Mucosa of descending colon (tissue), 3 donors: ENCODE measurements at places on chromosomes 6 and 20.
A peak's percentile ranks its signal among the peaks of the same experiment; 100 is the strongest.

DNA sequence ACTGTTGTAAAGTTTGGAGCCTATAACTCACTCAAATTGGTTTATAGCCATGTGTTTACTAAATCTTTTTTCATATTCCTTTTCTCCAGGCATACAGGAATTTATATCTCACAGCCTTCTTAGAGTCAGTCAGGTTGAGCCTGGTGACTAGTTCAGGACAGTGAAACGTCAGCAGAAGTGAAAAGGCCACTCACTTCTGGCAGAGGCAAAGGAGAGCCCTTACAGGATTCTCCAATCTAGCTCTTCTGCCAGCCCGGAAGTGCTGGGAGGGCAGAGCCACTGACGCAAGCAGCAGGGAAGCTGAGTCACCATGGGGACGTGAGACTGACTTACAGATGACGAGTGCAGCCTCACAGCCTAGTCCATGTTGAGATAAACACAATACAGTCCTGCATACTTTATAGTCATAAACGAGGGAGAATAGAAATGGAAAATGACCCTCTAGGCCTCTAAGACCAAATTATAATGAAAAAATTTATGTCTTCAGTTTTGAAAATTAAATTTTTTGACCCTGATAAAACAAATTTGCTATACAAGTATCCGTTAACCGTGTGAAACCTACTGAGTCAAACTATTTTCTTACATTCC is 1.3 kb downstream of the PXT1 start:
- DNase-seq, result peak; percentile 94

DNA sequence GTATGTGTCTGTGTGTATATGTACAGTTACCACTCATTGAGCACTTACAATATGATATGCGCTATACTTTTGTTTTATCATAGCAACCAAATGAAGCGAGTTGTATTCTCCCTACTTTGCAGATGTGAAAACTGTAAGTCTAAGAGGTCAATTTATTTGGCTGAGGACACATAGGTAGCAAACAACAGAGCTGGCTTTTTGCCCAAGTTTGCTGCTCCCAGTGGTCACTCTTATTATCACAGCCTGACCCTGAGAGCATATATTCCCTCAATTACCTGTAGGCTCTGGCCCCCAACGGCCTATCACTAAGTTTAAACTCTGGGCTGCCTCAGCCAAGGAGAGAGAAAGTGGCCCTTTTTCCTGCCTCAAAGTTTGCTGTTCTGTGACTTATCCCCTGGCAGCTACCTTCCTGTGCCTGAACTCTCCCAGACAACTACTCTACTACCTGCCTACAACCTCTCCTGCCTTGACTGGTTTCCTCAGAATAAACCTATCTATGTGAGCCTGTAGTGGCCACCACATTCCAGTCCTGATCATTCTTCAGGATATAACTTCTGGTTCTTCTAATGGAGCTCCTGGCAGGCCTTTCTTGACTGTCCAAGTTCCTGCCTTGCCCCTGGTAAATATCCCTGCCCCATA is 221.8 kb downstream of the FRK start:
- DNase-seq, result no peak

DNA sequence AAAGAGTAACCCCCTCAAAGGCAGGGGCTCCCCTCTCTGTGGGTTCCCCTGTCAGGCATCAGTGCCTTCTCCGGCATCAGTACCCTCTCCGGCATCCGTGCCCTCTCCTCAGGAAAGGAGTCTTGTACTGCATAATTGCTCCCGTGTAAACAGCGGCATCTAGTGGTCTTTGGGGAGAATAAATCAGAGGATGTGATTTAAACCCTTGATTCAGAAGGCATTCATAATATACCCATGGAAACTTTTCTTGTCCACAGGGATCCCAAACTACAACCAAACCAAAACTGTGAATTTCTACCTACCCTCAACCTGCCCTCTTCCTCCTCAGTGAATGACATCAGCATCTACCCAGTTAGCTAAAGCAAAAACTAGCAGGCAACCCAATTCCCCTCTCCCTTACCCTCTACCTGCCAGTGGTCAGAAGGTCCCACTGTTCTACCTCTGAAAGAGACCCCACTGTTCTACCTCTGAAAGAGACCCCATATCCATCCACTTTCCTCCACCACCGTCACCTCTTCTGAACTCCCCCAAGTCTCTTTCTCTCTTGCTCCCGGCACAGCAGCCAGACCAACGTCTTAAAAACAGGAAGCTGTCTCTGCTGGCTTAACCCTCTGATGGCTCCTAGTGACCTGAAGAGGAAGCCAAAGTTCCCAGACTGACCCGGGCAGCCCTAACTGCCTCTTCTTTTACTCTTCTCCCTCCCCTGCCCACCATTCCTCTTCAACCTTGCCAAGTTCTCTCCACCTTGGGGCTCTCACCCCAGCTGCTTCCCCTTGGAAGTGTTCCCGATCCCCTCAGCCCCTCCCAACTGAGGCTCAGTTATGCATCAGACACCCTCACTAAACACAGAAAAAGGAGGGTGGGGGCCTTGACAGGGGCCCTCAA is 27.2 kb downstream of the UBE2V1 start:
- no peak for DNase-seq

- DNase-seq, result no peak
These were observed 413.7 kb upstream of the SULF2 start for GRCh38 chr20:48198929-48199451.

GRCh38 chr6:136527831-136528230 is 22.4 kb downstream of the MAP7 start:
- no peak for DNase-seq

- no peak for DNase-seq
These were observed 46.1 kb upstream of the ARFGEF2 start for GRCh38 chr20:48875233-48875913.

- DNase-seq, result no peak
These were observed 57.8 kb upstream of the PNRC1 start for GRCh38 chr6:89022798-89023197.

GRCh38 chr20:25032065-25032477 is 25.9 kb downstream of the ACSS1 start:
- DNase-seq, result no peak

DNA sequence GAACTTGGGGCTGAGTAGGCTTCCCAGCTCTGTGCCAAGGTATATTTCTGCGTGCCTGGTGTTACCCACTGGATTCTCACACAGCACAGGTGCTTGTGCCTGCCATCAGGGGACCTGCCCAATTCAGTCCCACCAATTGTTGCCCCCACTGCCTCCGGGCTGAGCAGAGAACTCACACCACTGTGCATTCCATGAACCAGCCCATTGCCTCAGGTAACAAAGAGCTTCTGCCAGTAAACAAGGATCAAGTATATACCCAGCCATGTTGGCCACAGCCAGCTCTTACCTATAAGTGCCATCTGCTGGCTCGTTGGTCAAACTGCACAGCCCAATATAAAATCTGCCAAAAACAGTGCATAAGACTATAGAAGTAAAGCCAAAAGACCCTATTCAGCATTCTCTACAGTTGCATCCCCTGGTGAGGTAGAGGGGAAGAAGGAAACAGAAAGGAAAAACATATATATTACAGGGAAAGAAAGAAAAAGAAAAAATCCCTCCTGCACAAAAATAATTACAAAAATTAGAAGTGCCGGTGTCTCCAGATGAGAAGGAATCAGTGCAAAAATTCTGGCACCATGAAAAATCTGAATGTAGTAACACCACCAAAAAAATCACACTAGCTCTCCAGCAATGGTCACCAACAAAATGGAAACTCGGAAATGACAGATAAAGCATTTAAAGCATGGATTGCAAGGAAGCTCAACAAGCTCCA is 241.4 kb downstream of the IBTK start:
- peak; percentile 35 for DNase-seq

DNA sequence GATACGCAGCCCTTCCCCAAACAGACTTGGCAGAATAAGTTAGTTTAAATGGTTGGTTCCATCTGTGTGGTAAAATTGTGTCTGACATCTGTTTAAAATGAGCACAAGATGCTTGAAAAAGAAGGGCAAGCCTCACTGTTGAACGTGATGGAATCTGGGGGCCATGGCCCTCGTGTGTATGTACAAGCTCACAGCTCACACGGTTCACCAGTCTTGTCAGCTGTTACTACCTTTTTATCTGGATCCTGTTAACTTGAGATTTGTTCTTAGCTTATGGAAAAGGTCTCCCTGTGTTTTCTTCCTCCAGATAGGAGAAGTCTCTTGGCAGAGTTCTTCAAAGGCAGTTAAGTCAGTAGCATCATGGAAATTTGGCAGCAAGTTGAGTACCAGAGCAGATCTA is 270.6 kb downstream of the KHDC1L start:
- DNase-seq, result no peak

DNA sequence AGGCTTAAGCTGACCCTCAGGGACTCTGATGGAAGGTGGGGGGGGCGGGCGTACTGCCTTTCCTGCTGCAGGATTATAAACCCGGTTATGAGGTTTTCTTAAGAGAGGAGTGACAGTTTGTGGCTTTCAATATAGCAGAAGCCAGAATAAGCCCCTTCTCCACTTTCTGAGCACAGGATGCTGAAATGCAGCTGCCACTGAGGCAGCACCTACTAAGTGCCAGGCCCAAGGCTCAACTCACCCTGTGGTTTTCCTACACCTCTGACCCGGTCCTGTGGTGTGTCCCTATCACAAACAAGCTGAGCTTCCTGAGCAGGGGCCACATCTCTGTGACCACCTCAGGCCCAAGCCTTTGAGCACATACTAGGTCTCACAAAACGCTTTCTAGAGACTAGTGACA is 59.6 kb upstream of the NFATC2 start:
- DNase-seq, result no peak

- DNase-seq, result no peak
These were observed 39.3 kb downstream of the PHACTR3 start for GRCh38 chr20:59643615-59644061.

GRCh38 chr20:53100476-53100911 is 128.3 kb downstream of the TSHZ2 start:
- no peak for DNase-seq

DNA sequence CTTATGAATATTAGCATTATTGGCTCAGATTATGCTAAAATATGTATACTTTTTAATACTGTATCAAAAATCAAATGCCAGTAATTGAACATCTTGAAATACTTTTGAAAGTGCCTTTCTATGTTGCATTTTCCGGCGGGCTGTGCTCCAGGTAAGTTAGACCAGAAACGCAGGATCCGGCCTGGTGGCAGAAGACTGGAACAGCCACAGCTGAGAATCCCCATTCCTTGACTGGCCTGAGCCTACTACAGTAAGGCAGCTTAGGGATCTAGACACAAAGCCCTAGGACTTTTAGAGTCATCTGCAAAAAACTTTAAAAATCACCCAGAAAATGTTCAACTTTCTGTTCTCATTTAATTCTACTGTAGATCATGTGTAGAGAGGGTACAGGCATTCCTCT is 138.8 kb upstream of the C6orf118 start:
- DNase-seq, result no peak

DNA sequence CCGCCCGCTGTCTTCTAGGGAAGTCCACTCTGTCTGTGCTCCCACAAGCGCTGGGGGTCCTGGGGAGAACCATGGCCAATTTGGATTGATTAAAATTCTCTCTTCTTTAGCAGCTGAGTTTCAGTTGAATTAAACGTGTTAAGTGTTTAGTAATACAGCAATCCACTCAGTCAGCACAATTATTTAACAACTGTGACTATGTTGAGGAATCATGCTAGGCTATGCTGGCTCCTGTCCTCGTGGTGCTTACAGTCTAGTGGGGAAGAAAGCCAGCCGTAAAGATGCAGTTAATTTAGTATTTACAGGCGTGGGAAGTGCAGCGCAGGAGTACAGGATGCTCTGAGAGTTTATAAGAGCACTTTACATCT is 88.9 kb upstream of the FOXP4 start:
- DNase-seq, result no peak

DNA sequence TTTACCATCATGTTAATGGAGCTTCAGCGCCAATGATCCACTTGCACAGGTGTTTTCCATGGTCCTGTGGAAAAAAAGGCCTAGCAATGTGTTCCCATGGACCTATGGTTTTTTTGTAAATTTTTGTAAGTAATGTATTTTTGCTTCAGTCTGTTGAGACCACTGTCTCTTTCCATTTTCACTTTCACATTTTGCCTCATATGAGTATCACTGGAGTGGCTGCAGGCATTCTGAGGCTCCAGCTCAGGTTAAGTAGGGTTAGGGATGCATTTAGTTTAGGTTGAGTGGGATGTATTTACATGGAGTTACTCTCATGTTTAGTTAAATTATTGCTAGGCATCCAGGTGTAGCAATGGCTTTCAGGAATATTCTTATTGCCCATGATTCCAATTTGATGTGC is 19.2 kb upstream of the LMBRD1 start:
- no peak for DNase-seq

DNA sequence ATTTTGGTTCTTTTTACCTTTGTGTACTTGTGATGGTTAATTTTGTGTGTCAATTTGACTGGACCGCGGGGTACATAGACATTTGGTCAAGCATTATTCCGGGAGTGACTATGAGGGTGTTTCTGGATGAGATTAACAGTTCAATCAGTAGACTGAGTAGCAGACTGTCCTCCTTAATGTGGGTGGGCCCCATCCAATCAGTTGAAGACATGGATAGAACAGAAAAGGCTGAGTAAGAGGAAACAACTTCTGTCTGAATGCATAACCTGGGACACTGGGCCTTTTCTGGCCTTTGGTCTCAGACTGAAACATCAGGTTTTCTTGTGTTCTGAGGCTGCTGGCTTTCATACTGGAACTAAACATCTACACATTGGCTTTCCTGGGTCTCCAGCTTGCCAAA is 303.5 kb upstream of the RUNX2 start:
- no peak for DNase-seq

GRCh38 chr6:134980846-134981245 is 30.9 kb upstream of the ALDH8A1 start:
- DNase-seq, result no peak

DNA sequence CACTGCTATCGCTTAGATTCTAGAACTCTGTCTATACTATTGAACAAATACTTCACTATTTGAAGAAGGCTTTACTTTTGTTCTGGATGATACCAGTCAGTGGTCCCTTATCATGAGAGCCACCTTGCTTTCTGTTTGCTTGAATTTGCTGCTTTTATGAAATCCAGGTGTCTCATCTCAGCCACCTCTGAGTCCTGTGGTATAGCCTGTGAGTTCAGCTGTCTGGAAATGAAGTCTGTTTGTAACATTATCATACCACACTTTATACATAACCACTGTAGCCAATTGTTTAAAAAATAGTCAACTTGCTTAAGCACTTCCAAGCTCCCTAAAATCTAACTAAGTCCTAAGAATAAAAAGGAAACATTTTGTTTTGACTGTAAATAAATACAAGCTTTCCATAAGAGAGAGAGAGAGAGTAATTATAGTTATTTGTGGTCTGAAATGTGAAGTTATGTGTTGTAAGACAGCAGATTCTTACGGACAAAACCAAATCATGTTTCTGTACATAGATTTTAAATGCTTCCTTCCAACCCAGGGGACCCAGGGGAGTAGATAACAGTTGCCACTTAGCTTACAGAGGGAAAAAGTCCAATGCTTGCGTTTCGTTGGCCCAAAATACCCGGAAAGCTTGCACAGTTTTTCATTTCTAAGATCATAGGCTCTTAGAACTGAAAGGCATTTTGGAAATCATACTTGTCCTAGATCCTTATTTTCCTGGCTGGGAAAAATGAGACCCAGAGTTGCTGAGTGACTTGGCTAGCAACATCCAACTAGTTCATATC is 1107.8 kb upstream of the FLRT3 start:
- DNase-seq, result no peak

DNA sequence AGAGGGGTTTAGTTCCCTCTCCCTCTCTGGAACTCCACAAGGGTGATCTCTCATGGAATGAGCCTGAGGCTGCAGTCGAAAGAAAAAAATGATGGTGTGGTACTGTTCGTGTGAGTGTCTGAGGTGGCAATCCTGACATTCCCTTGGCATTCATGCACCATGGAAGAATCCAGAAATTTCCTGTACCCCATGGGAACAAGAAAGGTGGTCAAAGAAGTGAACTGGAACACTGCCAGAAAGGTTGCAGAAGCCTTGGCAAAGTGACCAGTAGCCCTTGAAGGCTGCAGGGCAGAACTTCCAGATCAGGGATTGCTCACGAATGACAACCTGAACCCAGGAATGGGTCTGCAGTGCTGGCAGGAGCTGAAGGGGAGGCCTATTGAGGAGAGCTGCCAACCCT is 394.7 kb downstream of the CD83 start:
- no peak for DNase-seq
